ENCODE measurements at places on chromosomes 12 and 14. TPM values are rescaled to one million over a fixed set of nuclear protein-coding genes. Genes with fewer than 3 reads are reported as not detected.

CLEC4E gene
- total RNA-seq: not detected

MYBPC1 gene
- 85.2 TPM for total RNA-seq

DNA sequence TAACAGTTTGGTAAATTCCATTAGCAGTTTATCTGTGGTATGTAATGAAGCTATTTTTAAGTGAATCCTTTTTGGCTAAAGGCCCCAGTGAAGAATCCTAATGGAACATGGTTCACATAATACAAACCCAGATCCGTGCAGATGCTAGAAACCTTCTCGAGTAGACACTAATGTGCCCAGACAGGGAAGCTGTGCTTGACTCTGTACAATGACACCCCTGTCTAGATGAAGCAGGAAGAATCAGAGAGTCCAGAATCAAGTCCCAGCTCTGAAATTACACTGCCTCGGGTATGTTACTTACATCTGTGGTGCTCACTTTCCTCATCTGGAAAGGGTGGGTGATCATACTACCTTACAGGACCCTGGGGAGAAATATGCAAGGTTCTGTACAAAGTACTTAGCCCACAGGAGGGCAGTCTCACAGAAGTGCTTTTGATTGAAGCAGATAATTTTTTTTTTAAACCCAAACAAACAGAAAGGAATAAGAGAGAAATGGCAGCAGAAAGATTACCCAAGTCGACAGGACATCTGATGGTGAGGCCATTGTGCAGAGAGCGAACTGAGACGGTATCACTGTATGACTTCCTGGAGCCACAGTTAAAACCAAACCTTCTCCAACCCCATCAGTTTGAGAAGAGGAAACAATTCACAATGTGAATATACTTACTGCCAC, 8.5 kb downstream of the CRACR2A start:
- DNase-seq: no peak

IL31 gene
- total RNA-seq: not detected

GRCh38 chr14:20184181-20184580, 6.5 kb upstream of the OR11G2 start:
- no peak for DNase-seq

- DNase-seq: no peak
Observed at GRCh38 chr14:21997300-21997699, 323.7 kb upstream of the OR4E1 start.

DNA sequence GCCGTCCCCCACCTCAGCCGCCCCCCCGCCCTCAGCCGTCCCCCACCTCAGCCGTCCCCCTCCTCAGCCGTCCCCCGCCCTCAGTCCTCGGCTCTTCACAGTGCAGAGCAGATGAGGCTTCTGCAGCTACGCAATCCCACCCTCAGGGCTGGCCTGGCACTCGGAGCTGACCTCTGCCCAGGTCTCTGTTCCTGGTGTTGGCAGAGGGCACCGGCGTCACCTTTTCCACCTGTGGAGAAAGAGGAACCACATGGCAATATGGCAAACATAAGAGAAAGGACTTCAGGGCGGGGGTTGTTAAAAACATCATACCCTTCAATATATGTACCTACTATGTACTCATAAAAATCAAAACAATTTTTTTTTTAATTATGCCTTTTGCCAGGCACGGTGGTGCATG, 45.8 kb downstream of the MLXIP start:
- no peak for DNase-seq

- no peak for DNase-seq
Observed at GRCh38 chr14:54629183-54629582, 62.3 kb downstream of the SAMD4A start.

NR4A1 gene
- 18.3 TPM for total RNA-seq

GRCh38 chr12:131370321-131370720, 340.6 kb upstream of the SFSWAP start:
- DNase-seq: no peak

RAPGEF3 gene
- 17.2 TPM for total RNA-seq

DNA sequence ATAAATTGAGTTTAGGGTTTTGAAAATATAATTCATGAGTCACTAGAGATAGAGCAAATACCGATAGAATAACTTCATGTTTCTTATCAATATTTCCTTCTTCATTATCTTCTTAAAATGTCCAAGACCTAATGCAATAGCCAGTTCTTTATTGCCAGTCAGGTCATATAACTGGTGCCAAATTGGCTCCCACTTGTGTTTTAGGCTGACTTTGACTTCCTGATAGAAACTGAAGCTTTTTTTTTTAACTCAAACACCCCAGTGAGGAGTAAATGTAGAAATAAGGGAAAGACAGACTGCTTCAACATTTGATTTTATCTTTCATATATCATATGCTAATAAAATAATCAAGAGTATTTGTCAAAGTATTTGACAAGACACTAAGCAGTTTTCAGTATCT, 80.7 kb downstream of the ARMH4 start:
- DNase-seq: no peak

DNA sequence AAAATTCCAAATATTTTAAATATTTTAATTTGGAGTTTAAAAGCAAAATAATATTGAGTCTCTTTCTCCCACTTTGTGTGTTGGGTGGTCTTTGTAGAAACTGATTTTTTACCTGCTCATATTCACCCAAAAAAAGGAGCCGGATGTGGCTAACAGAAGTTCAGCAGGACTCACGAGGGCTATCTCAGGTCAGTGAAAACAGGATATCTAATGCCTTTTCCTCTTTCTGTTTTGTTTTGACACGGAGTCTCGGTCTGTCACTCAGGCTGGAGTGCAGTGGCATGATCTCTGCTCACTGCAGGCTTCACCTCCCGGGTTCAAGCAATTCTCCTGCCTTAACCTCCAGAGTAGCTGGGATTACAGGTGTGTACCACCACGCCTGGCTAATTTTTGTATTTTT, 30.8 kb downstream of the COA8 start:
- DNase-seq: no peak

DNA sequence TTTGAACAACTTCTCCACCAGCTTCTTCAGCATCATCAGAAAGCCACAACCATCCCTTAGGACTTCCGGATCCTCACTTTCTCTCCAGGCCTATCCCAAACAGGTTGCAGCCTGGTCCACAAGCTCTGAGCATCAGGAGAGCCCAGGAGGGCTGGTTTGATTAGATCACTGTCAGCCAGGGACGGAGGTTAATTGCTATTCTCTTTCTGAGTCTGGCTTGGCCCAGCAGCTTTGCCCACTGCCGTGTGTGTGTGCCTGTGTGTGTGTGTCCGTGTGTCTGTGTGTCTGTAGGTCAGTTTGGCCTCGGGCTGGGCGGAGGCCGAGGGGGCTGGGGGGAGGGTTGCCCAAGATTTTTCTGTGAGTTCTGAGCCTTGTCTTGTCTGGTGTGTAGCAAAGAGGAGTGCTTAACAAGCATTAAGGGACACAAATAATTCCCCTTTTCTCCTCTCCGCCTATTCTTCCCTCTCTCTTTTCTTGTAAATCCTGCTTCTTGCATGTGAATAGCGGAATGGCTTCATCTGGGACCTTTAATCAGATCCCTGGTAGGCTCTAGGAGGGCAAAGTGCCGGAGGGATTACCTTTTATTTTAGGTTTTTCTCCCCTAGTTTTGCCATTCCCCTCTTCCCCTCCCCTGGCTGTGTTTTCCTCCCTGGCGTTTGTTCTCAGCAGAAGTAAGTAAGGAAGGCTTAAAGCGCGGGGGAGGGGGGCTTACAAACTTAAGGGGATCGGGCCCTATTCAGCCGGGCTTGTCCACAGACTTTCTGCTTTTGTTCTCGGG, 138.2 kb upstream of the LHX5 start:
- no peak for DNase-seq

DNA sequence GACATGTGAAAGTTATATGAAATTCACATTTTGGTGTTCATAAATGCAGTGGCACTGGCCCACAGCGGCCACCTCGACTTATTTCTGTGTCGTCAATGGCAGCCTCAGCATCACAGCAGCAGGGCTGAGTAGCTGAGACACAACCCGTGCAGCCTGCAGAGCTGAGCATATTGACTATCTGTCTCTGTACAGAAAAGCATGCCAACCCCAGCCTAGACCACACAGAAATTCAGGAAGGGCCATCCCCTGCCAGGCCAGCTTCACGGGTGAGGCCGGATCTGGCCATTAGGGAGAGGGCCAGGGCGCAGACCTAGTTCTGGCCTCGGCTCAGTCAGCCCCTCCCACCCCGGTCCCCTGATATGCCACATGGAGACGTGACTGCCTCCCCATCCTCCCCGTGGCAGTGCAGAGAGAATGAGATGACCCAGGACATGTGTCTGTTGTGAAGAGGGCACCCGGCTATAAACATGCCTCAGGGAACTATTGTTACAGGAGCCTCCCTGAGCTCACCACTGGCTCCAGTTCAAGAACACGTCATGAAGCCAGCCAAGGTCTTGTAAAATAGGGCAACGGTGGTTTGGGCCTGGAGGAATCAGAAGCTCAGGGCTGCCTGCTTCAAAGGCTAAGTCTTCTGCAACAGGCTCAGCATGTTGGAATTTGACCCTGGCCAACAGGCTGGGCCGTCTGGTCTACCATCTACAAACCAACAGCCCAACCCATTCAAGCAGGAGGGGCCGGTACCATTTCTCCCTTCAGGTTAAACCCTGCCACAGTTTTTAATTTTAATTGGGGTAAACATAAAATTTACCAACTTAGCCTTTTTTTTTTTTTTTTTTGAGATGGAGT, 25.5 kb downstream of the SCARB1 start:
- DNase-seq: peak; percentile 67

DNA sequence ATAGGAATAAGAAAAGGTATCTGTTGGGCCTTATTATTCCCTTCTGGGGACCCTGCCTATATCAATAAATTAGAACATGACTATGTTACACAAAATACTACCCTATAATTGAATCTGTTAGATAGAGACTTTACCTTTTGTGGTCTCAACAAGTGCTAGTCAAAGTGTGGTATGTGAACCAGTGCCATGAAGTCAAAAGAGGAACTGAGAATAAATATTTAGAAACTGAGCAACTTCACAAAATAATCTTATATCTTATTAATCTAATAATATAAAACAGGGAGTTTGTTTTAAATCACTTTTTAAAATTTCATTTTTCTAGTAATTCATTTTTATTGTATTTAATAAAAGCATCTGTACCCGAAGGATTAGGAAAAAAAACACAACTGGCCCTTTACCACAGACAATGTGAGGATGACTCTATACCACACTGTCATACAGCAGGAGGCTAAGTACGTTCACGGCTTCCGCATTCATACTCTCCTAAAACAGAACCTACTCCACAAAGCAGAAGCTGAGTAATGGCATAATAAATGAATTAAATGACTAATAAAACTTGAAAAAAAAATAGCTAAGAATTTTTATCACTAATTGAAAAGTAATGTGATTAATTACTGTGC, 42.1 kb downstream of the SEC23A start:
- DNase-seq: no peak

KRT1 gene
- 0.42 TPM for total RNA-seq

GRCh38 chr12:56836800-56837663, 73.9 kb downstream of the HSD17B6 start:
- DNase-seq: no peak

DNA sequence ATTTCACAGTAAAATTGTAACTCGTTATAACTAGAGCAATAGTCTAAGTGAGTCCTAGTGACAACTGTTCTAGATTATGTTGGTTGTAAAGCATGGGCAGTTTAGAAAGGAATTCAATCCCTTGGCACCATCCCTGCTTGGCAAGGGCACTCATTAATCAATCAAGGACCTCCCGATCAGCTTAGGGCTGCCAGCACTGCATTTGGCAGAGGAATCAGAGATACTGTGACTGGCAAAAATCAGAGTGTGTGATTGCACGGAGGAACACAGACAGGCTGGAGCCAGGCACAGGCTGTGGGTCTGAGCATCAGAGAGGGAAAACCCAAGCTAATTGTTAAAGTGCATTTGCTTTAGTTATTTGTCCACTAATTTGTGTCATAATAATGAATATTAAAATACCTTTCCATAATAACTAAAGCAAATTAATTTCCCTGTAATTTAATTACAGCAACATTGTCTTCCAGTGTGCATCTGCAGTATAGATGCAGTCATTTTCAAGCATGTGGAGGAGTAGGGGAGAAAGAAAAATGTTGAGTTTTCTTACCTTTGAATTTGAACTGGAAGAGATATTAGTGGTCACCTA, 3.2 kb upstream of the EGLN3 start:
- no peak for DNase-seq

EFCAB11 gene
- total RNA-seq: 14.2 TPM

DNA sequence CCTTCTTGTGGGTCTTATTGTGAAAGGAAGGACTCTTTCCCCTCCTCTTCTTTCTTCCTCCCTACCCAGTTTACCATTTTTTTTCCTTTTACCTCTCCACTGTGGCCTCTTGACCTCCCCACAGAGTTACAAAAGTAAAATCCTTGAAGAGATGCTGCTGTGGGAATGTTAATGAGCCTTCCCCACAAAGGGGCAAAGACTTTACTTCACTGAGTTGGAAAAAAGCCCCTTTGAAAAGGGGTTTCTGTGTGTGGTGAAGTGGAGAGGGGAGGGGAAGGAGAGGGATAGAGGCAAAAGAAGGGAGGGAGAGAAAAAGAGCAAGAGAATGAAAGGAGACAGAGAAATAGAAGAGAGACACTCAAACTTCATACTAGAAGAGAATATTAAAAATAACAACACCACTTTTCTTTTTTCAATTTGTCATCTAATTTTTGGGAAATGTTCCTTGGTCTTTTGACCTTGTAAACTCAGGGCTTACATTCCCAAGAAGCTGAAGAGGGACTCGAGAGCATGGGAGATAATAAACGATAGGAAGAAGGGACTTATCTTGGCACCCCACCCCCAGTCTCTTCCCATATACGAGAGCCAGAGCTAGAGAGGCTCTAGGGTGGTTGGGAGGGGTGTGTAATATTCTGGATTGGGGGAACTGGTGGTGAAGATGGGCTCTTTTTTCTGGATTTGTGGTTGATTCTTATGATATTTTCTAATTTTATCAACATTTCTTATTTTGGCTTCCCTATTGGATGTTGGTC, 13.2 kb upstream of the SALL2 start:
- no peak for DNase-seq

DNA sequence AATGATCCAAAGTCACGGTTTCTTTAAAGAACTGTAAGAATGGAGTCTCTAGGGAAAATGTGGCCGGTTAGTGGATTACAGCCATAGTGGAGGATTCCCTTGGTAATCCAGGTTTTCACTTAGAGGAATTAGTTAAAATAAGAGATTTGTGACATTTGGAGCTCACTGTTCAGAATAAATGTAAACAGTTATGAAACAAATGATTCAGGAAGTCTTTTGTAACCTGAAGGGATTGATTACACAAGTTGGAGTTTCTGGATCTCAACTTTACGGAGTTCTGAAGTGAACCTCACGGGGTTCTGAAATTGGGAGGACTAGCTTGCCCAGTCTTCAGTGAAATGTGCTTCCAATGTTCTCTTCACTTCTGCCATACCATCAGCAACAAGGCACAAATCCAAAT, 234.4 kb upstream of the FKBP4 start:
- no peak for DNase-seq

DNA sequence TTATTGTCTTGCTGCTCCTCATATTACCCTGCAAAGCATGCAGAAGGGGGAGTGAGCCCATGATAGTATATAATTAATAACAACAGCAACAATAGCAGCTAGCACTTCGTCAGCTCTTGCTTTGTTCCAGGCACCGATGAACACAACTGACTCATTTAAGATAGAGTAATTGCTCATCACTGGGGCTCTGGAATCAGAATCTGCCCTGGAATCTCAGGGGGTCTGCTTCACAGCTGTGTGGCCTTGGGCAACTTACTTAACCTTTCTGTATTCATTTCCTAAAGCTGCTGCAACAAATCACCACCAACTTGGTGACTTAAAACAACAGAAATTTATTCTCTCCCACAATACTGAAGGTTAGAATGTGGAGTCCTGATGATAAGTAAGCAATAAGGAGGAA, 55.0 kb upstream of the PSMC1 start:
- no peak for DNase-seq

KCNC2 gene
- 0.32 TPM for total RNA-seq

GRCh38 chr12:113069751-113070116, 13.2 kb downstream of the DTX1 start:
- DNase-seq: no peak

POLE2 gene
- 25.5 TPM for total RNA-seq

- no peak for DNase-seq
Observed at GRCh38 chr12:124910561-124911478, 3.6 kb downstream of the UBC start.
